ENCODE measurements at places on chromosomes 5 and 9. TPM values are rescaled to one million over a fixed set of nuclear protein-coding genes. Genes with fewer than 3 reads are reported as not detected.
A peak's percentile ranks its signal among the peaks of the same experiment; 100 is the strongest.

- no peak for DNase-seq
Observed at GRCh38 chr9:6782345-6782744, 24.6 kb downstream of the KDM4C start.

The SNCB gene
- not detected for total RNA-seq

The GLDC gene
- total RNA-seq, result 1.1 TPM

The CCDC183 gene
- 1.6 TPM for total RNA-seq

DNA sequence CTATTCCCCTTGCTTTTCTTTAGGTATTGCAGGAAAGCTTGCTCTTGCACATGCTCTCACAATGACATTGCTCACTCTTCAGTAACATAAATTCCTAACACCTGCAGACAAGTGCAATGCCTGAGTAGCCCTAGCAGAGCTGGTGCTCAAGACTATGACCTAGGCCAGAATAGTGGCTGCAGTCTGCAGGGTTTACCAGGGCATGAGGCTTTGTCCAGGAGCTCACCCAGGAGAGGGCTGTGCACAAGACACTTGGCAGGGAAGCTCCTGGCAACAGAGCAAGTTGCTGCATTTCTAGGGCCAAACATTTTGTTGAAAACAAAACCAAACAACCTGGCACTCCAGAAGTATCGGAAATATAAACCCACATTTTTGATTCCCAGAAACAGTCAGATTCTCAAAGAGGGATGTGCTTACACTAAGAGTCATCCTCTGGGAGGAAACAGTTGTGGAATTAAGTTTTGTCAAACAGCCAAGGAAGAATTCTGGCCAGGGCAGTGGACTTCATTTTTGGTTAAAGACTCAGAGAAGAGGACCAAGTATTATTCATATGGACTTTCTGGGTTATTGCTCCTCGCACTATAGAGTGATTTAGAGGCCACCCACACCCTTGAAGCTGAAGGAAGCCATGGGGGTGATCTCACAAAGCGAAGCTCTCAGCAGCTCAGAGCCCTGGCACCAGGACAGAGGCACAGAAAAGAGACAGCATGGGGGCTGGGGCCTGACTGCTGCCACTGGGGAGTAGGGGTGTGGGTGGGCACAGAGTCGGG is 44.9 kb downstream of the MACROH2A1 start:
- peak; percentile 75 for DNase-seq

- DNase-seq, result no peak
Observed at GRCh38 chr5:32182463-32183063, 8.4 kb upstream of the GOLPH3 start.

The QRFP gene
- total RNA-seq, result not detected

DNA sequence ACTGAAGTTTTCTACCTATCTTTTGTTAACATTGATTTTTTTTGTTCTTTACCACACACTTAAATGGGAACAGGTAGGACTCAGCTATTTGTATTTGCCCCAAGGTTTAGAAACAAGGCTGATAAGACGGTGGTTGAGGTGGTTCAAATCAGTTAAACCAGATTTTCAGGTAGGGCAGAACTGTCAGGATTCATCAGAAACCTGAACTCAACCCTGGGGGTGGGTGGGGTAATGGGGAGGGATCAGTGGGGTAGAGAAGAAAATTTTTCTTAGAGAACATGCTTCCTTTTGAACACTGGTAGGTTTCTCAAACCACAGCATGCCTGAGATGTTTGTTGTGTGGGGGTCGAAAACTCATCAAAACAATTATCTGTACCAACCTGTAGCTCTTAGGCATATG is 113.0 kb downstream of the BASP1 start:
- DNase-seq, result no peak

The AGXT2 gene
- total RNA-seq, result not detected

The SHISAL2B gene
- total RNA-seq, result 2.8 TPM

DNA sequence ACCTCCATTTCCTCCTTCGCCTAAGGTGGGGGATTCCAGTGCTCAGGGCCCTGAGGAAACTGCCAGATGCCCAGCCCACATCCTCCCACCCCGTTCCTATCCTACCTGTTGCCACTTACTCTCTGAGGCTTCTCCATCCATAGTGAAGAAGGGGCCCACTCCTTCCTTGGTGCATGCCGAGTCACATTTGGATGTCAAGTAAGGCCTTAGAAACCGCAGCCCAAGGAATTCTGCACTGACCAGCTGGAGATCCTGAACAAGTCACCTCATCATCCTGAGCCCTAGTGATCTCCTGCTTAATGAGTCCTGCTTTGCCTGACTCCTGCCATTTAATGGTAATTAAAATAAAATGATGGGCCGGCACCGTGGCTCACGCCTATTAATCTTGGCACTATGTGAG is 6.7 kb upstream of the TNIP1 start:
- DNase-seq, result peak; percentile 93

Data from lung (tissue), 17 donors.